ENCODE measurements at places on chromosomes 3 and 15.

GRCh38 chr3:102020735-102021134 is 171.4 kb downstream of the NFKBIZ start:
- DNase-seq, result no peak

GRCh38 chr15:26615927-26616302 is 157.0 kb downstream of the GABRB3 start:
- DNase-seq, result no peak

- DNase-seq, result no peak
These were observed 82.8 kb upstream of the NSMCE3 start for GRCh38 chr15:29352402-29352801.

GRCh38 chr3:128091586-128091985 is 32.0 kb downstream of the RUVBL1 start:
- no peak for DNase-seq

- no peak for DNase-seq
These were observed 162.4 kb downstream of the PLCL2 start for GRCh38 chr3:17047162-17047561.

DNA sequence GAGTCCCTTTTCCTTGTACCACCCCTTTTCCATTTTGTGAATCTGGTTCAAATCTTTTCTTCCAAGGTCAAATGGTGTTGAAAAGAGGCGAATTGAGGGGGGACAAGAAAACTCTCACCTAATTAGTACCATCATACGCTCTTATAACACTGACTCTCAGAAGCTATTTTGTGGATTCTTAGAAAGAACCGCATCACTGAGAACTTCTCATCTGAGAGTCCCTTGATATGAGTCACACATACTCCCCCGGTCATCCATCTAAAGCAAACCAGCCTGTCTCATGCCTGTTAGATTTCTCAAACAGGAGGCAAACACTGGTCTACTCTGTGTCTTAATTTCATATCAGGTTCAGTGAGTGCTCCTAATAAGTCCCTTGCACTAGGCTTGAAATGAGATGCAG is 76.5 kb upstream of the SPRED1 start:
- no peak for DNase-seq

- no peak for DNase-seq
These were observed 172.6 kb upstream of the LRRC3B start for GRCh38 chr3:26449996-26450395.

DNA sequence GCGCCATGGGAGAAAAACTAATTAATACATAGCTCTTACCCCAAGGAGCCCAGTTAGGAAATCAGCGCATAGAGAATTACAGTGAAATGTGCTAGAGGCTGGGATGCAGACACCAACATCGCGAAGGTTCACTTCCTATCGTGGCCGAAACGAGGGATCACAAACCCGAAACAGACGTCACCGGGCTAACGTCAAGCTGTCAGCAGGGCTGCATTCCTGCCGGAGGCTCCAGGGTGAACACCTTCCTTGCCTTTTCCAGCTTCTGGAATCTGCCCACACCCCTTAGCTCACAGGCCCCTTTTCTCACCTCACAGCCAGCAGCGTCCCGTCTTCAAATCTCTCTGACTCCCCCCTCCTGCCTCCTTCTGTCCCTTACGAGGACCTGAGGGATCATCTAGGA is 13.0 kb downstream of the GP5 start:
- DNase-seq, result no peak

DNA sequence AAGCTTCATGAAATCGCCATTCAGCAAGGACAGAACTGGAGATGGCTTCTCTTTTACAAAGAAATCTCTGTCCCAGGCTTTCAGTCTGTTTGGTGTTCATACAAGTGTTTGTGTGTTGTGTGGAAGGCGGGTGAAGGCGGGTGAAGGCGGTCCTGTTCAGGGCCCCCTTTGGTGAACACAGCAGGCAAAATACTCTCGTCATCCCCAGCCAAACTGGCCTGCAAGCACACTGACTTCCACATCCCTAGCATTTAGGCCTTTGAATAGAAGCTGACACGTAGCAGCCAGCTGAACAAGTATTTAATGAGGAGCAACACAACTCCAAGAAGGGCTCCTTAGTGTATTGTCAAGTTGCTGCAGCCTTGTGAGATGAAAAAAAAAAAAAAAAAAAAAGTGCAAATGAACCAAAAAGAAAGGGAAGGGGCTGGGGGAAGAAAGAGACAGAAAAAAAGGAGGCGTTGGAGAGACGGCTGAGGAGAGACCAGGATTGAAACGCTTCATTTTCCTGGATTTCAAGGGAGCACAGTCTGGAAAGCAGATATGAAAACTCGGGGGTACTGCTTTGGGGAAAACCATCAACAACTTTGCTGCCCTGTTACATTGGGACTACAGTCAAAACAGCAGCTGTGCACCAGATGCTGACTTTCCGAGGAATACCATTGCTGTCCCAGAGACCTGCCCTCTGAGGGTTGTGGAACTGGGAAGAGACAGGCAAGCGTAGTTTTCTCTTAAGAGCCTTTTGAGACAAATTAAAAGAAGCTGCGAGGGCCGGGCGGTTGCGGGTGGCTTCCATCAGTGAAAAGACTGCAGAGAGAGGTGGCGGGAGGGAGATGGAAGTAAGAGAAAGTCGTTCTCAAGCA is 74.6 kb downstream of the TGFBR2 start:
- peak; percentile 70 for DNase-seq

DNA sequence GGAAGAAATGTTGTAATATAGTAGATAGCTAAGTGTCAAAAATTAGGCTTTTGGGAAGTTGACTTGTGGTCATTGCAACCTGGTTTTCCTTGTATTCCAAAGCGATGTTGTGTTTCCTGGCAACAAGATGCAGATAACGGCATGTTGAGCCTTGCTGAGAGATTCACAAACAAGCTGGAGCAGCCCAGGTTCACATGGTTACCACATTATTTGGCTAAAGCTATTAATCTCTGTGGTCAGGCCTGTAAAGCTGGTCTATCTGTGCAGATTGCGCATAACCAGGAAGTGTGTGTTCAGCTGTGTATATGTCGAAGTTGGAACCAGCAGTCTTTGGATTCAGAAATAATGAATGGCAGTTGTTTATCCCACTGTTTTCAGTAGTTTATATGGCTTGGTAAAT is 6.6 kb downstream of the TIPARP start:
- DNase-seq, result peak; percentile 85

GRCh38 chr15:68318008-68318835 is 40.7 kb downstream of the FEM1B start:
- no peak for DNase-seq

DNA sequence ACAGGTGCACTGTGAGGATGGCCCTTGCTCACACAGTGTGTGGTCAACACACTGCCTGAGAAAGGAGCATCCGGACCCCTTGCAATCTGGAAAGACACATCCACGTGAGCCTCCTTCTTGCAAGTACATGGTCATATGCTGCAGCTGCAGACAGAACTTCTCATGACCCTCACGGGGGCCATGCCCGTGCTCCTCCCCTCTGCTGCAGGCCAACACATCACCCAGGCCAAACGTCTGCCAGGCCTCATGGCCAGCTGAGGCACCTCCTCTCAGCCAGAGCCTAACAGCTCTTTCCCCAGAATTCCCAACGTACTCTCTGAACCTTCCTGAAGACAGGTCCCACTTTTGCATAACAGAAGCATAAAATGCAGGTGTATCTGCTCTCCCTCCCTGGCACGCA is 25.3 kb downstream of the SLC41A3 start:
- DNase-seq, result no peak

- peak; percentile 9 for DNase-seq
These were observed 1.7 kb downstream of the CLRN1 start for GRCh38 chr3:150970665-150971324.

DNA sequence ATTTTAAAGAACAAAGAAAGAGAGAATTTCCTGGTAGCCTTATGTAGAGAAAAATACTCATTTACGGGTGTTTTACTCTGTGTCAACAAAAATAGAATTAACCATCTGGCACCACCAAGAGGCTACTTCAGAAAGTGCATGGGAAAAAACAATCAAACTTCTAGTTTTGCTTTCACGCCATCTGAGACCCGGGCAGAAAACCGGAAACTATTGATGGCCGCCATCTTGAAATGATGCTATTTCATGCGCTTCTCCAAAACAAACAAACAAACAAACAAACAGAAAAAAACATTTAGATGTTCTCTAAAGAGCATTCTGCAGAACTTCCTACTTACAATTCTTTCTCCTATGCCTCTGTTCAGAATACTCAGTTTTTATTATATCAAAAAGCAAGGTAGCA is 49.4 kb upstream of the SYNPR start:
- no peak for DNase-seq

- DNase-seq, result no peak
These were observed 461 bp downstream of the XRN1 start for GRCh38 chr3:142447301-142447851.

DNA sequence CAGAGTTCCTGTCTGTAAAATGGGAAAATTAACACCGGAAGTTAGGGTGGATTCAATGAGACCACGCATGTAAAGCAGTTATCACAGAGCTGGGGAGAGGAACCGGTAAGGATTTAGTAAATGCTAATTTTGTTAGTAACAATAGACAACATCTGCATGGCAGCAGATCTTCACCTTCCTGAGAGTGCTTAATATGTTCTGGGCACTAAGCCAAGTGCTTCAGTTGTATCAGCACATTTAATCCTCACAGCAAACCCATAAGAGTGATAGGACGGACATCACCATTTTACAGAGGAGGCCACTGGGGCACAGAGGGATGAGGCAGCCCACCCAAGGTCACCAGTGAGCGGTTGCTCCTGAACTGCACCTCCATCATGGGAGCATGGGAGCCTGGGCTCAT is 189.4 kb downstream of the WNT5A start:
- DNase-seq, result no peak

DNA sequence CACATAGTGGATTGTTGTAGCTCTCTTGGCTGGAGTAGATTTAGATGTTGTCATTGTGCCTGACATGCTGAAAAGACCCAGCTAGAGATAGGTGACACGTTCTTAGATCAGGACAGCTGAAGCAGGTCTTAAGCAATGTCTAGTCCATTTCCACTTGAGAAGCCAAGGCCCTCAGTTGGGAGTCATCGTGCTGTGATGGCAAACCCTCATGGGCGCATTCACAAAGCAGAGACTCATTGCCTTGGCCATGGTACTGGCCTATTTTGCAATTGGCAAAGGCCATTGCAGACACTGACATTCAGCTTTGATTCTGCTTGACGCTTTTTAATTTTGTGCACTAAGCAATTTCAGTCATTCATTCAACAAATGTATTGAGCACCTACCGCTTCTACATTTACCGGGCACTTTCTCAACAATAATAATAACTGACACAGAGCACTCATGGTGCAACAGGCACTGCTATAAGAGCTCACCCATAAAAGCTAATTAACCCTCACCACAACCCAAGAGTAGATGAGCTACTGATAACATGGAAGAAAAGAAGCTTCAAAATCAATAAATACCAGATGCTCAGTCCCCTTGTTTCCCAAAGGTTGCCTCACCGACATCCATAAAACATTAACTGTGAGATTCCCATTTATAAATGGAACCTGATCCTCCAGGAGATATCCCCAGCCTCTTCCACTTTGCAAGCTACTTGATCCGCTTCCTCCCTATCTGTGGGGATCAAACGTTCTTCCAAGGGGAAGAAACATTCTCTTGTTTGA is 200.1 kb downstream of the TLE3 start:
- no peak for DNase-seq

- DNase-seq, result no peak
These were observed 52.8 kb downstream of the ATP8B4 start for GRCh38 chr15:50066202-50066601.

DNA sequence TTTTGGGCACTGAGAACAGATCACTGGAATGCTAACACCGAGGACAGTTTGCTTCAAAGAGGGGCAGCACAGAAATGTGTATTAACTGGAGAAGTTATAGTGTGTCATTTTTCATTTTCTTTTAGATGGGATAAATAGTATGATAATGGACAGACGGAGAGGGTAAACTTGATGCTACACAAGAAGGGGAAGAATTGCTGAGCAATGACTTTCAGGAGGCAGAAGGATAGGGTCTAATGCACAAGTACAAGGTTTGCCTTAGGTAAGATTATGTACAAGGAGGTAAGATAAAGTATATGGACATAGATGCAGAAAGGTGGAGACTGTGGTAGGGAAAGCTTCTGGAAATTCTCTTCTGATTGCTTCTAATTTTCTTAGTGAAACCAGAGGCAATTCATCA is 32.3 kb upstream of the LRRC58 start:
- no peak for DNase-seq

GRCh38 chr15:33100314-33100713 is 94.2 kb downstream of the FMN1 start:
- no peak for DNase-seq

DNA sequence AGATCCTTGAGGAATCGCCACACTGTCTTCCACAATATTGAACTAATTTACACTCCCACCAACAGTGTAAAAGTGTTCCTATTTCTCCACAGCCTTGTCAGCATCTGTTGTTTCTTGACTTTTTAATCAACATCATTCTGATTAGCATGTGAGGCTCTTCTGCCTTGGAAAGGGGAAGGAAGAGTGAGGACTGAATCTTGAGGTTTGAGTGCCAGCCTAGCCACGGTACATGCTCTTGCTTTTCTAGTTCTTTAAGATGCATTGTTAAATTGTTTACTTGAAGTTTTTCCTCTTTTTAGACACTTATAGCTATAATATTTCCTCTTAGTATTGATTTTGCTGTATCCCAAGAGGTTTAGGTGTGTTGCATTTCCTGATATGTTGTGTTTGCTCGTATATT is 596.1 kb downstream of the OTOL1 start:
- no peak for DNase-seq

DNA sequence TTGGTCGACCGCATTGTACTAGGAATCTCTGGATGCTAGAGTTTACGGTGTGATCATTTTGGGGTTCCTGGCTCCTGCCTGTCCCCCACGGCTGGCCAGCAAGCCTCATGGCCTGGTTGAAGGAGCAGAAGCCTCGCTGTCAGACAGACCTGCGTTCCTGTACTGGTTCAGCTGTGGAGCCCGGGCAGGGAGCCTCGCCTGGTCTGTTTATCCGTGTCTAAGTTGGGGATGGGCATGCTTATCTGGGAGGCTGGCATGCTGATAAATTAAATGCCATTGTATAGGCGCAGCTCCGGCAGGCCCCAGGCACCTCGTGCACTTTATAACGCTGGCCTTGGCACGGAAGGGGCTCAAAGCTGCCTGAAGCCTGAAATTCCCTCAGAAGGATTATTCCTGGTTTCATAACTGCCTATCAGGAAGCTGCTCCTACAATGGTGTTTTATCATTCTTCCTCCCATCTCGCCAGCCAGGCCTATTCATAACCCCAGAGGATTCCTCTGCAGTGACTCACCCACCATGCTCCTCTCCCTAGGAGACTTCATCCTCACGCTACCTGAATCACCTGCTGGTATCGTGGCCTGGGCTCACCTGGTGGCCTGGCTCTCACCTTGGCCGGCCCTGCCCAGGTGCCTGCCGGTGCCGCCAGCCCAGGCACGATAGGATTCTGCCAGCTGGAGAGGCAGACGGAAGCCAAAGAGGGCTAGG is 110.9 kb downstream of the ASB7 start:
- DNase-seq, result no peak
